ENCODE measurements at places on chromosomes 11 and 22. TPM values are rescaled to one million over a fixed set of nuclear protein-coding genes. Genes with fewer than 3 reads are reported as not detected.
A peak's percentile ranks its signal among the peaks of the same experiment; 100 is the strongest.

- DNase-seq: peak; percentile 90
These were observed 48.8 kb downstream of the ARHGAP32 start for GRCh38 chr11:129143335-129143734.

DNA sequence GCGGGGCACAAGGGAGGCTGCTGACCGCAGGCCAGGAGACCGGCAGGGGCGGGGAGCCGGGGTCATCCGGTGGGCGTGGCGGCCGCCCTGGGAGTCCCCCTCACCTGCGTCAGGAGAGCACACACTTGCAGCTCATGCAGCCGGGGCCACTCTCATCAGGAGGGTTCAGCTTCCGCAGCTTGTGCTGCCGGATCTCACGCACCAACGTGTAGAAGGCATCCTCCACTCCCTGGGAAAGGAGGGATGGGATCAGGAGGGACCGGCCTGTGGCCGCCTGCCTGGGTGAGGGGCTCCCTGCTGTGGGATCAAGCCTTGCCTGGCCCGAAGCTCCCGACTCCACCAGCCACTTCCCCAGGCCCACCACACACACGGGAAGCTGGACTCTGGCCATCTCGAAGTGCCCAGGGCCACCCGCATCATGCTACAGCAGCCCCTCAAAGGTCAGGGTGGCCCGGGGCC, 2.8 kb downstream of the HRAS start:
- DNase-seq: peak; percentile 78

DNA sequence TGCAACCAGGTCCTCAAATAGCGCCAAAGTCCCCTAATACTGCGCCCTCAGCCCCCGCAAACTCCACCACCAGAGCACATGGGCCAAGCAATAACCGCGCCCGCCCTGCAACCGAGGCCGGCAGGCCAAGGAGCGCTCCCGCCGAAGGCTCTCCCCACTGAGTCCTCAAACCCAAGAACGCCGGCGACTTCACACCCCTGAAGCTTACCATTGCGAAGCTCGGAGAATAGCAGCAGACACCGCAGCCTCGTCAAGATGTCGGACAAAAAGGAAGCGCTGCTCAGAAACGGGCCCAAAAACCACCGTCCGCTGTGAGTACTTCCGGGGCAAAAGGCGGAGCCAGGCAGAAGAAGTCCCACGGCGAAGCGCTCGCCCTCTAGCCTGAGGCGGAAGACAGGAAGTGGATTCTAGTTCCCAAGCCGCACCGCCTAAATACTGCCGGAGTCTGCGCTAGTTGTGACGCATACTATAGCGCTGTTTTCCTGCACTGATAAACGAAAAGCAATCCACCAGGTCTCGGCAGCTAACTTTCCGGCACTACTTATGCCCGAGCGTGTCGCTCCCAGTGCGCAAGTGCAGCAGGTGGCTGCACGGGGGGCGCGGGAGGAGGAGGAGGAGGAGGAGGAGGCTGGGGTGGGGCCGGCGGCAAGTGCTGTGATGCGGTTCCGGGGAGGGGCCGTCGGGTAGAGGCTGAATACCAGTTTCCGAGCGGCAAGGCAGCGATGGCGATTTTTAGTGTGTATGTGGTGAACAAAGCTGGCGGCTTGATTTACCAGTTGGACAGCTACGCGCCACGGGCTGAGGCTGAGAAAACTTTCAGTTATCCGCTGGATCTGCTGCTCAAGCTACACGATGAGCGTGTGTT, at the start of the genes RPS25 and TRAPPC4:
RPS25 (minus strand) TSS at position 270 of the 865 bp plus-strand sequence; CDS start at position 211, 59 bp downstream.
TRAPPC4 (plus strand) TSS at position 693 of the 865 bp plus-strand sequence; CDS start at position 723, 30 bp downstream.
- DNase-seq: peak; percentile 95

DNA sequence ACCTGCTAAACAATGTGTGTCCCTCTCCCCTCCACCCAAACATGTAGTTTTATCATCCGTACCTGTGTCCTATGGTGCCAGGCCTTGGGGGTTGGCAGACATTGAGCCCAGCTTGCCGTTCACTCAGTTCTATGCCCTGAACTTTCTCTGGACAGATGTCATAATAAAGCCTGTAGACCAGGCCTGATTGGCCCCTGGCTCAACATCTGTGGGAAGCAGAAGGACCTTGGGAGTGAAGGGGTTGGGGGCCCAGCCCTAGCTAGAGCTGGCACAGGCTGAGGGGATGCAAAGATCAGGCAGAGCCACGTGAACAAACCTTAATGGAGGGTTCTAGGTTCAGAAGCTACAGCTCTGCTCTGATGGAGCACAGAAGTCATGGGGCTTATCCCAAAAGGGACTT, 600.6 kb downstream of the BUD13 start:
- DNase-seq: no peak

DNA sequence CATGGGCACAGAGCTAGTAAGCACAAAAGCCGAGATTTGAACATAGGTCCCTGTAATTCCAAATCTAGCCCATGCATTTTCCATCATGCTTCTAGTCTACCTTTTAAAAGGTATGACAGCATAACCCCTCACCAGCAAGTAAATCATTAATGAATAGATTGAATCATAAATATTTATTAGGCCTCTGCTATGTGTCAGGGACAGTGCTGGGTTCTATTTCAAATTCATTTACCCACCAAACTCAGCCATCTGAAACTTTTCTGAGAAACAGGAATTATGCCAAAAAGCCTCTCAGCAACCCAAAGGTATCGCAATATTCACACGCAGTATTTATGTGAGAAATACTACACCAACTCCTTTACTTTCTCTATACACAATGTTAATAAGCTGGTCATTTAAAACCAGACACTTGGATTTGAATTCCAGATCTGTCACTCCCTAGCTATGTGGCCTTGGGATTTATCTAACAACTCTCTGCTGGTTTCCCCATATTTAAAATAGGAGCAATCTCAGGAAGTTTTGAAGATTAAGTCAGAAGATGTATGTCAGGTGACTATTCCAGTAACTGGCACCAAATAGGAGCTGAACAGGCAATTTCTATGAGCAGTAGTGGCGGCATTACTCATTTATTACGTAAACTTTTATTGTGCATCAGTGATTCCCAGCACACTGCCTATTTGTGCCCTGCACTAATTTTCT, 191.4 kb downstream of the TENM4 start:
- DNase-seq: no peak

DNA sequence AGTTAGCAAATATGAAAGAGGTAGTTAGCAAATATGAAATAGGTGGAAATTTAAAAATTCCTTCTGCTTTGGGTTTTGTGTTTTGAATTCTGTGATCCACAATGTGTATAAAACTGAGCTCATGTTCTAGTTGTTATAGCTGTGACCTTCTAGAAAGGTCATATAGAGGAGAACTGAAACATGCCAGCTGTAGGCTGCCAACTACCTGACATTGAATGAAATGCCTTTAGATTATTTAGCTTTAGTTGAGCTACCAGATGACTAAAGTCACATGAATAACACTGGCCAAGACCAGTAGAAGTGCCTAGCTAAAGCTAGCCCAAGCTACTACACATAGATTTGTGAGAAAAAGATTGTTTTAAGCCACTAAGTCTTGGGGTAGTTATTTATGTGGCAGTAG, 5.8 kb upstream of the TCN1 start:
- no peak for DNase-seq

GRCh38 chr11:109972181-109972715, 120.9 kb upstream of the ZC3H12C start:
- no peak for DNase-seq

DNA sequence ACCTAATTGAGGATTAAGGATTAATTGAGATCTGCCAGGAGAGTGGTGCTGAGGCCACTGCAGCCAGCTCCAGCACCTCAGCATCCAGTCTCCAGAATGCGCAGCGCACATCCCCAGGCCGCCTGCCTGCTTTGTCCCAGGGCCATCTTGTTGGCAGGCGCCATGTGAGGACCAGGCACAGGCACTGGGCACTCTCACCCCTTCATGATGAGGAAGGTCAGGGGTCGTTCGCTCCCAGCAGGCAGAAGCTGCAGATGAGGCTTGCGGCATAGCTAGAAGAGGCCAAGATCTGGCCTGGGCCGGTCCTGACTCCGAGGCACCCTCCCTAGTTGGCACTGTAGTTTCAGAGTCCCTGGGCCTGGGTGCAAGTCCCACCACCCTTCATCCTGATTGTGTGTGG, 6.4 kb downstream of the CABP2 start:
- DNase-seq: no peak

The OR8D2 gene
- total RNA-seq: not detected

The OR51F1 gene
- total RNA-seq: not detected

All from osteoblast (primary cell).